Naive thymus-derived CD4-positive, alpha-beta T cell (primary cell): ENCODE measurements at places on chromosomes 2 and 18.

GRCh38 chr18:3867864-3868311, 417.9 kb downstream of the TGIF1 start:
- DNase-seq, result no peak

DNA sequence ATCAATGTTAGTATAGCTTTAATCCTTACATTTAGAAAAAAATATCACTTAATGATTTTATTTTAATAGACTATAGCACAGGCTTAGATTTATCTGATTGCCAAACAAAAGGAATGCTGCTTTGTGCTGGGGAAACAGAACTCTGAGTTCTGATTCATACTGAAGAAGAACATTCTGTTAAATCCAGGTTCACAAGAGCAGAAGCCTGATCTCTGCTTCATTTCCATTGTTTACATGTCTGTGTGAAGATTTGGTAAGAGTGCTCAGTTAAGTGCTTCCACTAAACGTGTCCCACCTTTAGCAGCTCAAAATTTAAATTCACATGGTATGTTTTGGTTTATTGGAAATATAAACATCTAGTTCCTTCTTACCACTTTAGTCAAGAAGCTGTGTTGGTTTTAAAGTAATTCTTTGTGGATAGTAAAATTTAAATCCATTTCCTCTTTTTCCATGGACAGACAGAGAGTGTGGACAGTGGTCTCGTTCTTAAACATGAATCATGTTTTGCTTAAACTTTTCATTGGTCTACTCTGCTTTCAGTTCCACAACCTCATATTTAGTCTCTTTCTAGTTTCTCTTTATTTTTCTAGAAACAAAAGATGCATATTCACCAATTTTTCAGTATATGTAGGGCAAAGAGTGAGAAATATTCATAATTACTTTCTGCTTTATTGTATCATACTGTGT, 59.1 kb downstream of the NYAP2 start:
- DNase-seq, result no peak

DNA sequence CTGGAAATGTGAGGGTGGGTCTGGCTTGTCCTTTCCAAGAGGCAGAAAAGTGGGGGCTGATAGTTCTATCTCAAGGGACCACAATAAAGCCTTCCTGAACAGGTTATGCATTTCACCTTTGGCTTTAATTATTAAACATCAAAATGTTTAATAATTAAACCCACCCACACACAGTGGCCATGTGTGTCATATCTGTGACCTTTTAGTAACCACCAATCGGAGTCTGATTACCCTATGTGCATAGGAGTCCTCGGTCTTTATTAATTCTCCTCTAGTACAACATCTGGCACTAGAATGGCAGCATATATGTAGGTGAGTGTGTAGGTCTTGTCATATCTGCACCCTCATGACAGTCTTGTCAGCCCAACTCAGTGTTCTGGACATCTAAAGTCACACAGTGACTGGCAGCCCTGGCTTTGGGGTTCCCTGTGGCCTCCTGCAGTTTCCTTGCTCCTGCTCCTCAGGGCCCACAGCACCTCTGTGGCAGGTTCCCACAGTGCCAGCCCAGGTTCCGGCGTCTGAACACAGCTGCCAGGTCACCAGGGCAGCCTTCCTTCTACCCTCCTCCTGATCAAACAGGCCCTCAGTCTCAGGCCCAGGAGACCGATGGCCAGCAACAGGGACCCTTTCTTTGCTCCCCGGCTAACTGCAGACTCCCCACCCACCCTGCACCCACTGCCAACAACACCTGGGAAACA, 100.9 kb downstream of the MTCL1 start:
- no peak for DNase-seq

DNA sequence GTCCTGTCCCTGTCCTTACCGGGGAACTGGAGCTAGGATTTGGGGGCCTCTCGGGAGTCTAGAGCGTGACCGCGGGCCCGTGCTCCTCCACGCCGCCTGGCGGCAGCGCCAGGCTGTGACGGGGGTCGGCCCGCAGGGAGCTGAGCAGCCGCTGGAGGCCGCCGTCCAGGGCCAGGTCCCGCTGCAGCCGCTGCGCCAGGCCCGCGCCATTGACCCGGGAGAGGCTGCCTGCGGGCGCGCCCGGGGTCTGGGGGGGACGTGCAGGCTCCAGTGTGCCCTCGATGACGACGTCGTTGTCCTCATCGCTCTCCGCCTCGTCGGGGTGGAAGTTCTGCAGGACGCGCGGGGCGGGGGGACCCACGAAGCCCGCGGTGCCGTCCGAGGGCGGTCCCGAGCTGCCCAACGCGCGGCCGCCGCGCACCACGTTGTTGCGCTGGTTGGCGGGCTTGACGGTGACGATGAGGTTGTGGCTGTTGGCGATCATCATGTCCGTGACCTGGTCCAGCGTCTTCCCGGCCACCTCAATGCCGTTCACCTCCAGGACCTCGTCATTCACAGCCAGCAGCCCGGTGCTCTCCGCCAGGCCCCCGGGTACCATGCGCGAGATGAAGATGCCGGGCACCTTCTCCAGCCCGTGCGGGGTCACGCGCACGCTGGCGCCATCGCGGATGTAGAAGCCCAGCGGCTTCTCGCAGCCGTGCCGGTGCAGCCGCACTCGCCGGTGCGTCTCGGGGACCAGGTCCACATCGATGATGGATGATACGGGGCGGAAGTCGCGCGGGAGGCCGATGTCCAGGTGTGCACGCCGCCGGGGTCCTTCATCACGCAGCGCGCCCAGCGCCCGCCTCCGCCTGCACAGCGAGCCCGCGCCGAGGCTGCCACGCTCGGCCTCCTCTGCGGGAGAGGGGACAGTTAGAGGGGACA, 50.9 kb downstream of the ADNP2 start:
- no peak for DNase-seq

- DNase-seq, result no peak
Measured at GRCh38 chr2:85986121-85986520, 97.3 kb upstream of the ST3GAL5 start.

GRCh38 chr2:136376211-136376610, 258.3 kb upstream of the CXCR4 start:
- DNase-seq, result no peak

- DNase-seq, result no peak
Measured at GRCh38 chr2:230903231-230904150, 21.6 kb downstream of the GPR55 start.

DNA sequence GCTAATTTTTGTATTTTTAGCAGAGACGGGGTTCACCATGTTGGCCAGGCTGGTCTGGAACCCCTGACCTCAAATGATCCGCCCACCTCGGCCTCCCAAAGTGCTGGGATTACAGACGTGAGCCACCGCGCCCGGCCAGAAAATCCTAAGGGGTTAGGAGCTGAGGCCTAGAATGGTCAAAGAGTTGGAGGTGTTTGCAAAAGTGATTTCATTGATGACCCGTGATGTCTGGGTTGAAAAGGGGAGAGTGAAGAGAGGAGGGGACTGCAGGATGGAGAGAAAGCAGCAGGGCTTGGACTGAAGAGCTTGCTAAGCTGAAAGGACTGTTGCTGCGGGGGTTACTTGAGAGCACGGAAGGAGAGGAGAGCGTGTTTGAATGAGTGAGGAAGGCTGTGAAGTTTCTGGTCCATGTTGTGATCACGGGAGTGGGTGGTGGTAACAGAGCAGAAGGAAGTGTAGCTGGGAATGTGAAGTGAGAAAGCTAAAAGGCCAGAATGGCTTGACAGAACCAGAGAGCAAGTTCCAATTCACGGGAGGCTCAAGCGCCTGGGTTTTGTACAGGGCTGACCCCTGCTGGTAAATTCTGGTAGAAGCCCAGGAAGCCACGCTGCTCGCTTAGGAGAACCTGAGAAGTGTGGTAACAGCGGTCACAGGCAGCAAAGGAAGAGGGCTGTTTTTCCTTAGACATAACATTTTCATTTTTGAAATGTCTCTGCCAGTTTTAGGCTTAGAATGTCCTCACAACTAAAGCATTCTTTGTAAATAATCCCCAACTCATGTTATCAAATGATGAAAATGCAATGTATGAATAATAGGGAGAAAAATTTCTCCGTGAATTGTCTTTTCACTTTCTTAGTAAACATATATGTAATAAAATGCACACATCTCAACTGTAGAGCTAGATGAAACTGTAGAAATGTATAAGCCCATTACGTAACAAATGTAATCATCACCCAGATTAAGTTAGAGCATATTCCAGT, 40.5 kb upstream of the ACTR2 start:
- peak; percentile 50 for DNase-seq

- DNase-seq, result peak; percentile 18
Measured at GRCh38 chr2:187509667-187510417, 44.4 kb downstream of the TFPI start.

- DNase-seq, result no peak
Measured at GRCh38 chr18:48080546-48080945, 150.1 kb upstream of the SMAD2 start.
